ENCODE measurements at places on chromosomes 5 and 9. TPM values are rescaled to one million over a fixed set of nuclear protein-coding genes. Genes with fewer than 3 reads are reported as not detected.

The KCNV2 gene
- not detected for polyA plus RNA-seq

- DNase-seq, result peak; percentile 51
Observed at GRCh38 chr5:138596105-138596881, 21.1 kb upstream of the HSPA9 start.

- no peak for DNase-seq
Observed at GRCh38 chr9:109893241-109893640, 113.2 kb downstream of the PALM2AKAP2 start.

- DNase-seq, result no peak
Observed at GRCh38 chr5:127074466-127074865, 1.2 kb upstream of the C5orf63 start.

The ANKRD31 gene
- polyA plus RNA-seq, result not detected

The PCDHGA1 gene
- 4.9 TPM for polyA plus RNA-seq

GRCh38 chr5:107541400-107541799, 129.3 kb downstream of the EFNA5 start:
- no peak for DNase-seq

GRCh38 chr9:80012557-80013330, 441.0 kb downstream of the TLE4 start:
- DNase-seq, result no peak

The MARCOL gene
- polyA plus RNA-seq, result not detected

The PCDHB14 gene
- 1.8 TPM for polyA plus RNA-seq

DNA sequence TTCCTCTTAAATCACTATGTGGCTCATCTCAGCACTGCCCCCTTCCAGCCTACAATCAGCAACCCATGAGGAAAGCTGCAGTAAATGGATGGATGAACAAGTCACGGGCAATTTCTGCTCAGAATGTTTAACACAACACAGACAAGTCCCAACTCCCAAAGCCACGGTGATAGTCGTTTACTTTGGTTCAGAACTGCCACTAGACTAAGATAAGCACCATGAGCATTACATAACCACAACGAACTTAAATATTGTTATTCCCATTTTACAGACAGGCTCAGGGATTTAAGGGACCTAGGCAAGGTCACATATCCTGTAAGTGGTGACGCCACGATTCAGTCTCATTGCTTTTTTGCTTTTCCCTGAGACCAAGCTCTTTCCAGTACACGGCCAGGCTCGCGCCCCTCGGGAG, 2.0 kb upstream of the SMIM27 start:
- DNase-seq, result peak; percentile 58

DNA sequence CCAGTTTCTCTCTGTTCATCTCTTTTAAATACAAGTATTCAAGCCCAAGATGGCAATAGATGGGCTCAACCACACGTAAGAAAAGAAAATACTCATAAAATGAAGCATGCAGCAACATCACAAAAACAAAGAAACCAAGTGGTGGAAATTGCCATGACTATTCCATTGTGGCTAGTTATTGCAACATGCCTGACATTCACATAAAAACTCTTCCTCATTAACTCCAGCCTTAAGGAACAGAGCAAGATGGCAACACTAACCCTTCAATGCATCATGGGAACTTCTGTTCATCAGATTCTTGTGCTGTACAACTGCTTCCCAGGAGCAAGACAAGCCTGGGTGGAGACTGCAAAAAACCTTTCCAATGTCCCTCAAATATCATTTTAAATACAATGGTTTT, 1.4 kb upstream of the GLIS3 start:
- DNase-seq, result no peak

GRCh38 chr9:77832639-77833038, 184.5 kb upstream of the GNA14 start:
- no peak for DNase-seq

- DNase-seq, result peak; percentile 51
Observed at GRCh38 chr9:131394464-131395156, 724 bp downstream of the PRRC2B start.

GRCh38 chr5:94173100-94173499, 431.7 kb upstream of the POU5F2 start:
- DNase-seq, result no peak

DNA sequence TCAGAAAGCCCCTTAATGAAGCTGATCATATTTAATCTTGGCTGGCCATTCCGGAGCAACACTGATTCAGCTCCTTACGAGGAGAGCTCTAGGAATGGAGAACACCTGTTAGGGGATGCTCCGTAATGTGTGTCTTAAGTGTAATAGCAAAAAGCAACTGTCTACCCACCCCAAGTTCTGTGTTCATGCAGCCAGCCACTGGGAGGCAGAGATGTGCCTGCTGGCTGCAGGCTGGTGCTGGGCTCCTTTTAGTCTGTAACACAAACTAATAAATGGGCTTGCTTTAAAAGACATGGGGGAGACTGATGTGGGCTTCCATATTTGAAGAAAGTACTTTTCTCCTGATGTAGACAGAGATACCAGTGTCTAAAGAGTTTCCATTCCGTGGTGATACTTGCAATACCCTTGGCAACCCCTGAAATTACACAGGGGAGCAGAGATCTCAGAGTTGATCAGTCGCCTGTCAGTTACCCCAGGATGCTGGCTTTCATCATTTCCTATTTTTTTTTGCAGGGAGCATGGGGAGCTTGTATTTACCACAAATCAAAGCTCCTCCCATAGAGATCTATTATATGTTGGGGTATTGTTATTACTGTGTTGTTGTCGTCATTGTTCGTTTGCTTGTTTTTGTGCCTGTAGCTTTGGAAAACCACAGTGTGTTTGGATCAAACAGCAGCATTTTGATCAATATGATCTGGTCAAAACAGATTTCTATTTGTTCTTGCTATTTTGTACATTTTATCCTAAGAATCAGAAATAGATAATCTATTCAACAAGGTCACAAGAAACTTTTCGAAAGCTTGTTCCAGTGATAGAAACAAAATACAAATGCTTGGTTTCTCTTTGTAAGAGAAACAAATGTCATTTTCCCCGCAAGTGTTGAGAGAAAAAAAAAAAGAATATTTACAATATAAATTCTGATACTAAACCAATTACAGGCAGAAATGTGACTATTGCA, 65.8 kb downstream of the MTX3 start:
- DNase-seq, result no peak

- DNase-seq, result peak; percentile 84
Observed at GRCh38 chr9:134895567-134895907, 14.9 kb downstream of the FCN2 start.

- peak; percentile 81 for DNase-seq
Observed at GRCh38 chr5:2038321-2039179, 155.8 kb upstream of the IRX4 start.

- DNase-seq, result no peak
Observed at GRCh38 chr5:135254183-135254582, 144.8 kb downstream of the MACROH2A1 start.

DNA sequence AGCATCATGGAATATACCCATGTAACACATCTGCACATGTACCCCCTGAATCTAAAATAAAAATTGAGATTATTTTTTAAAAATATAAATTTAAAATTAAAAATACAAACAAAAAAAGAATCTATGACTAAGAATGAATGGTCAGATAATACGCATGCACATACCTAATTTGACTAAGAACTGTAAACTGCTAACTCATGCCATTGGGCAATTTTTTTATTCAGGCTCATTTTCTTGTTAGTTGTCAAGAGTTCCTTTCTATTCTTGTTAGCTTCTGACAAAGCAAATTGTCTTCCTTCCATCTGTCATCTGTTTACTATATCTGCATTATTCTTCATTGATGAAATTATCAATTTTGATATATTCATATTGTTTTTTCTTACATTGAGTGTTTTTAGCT, 69.5 kb upstream of the HAND1 start:
- DNase-seq, result no peak

The CD74 gene
- 333 TPM for polyA plus RNA-seq

DNA sequence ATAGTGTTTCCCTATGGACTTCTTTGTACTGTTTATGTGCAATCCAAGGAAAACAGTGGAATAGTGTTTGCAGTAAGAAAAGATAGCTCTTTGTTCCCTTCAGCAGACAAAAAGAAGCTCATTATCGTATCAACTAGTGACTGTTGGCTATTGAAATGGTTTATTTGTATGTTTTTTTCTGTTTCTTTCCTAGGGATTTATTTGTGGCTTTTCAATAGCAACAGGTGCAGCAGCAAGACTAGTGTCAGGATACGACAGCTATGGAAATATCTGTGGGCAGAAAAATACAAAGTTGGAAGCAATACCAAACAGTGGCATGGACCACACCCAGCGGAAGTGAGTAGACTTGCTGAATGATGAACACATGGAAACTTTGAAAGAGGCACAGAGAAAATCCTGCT, 65.1 kb downstream of the SLC44A1 start:
- no peak for DNase-seq

The SLCO4C1 gene
- polyA plus RNA-seq, result 0.12 TPM

The DMRT3 gene
- polyA plus RNA-seq, result 0.29 TPM

DNA sequence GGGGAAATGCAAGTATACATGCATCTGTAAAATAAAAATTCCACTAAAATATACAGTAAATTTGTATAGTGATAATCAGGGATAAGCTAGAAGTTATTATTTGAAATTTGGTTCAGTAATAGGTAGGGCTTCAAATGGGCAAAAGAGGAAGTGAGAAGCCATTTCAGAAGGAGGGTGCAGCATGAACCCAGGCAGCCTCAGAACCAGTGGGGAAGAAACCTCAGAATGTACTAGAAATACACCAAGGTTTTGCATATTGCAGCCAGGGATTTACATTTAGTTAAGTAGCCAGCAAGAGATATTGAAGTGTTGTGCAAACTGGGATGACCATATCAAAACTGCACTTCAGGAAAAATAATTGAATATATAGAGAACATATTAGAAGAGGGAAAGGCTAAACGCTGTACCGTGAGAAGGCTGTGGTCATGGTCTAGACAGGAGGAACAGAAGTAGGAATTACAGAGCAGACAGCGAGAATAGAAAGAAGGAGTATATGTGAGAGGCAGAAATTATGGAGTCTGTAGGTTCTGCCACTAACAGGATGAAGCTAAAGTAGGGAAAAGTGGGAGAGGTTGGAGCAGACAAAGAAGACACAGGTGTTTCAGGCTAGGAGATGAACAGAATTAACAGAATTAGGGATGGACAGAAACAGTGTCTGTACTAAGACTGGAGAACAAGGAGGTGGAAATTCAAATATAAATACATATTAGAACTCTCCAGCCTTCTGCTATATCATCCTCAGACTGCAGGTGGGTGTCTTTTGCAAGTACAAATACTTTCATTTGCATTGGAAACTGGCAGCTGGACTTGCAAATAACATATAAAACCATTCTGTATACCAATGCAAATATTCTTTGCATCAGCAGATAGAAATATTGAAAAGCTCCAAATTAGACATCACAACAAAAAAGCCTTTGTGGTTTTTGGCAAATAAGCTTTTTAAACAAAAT, 335.6 kb downstream of the ZNF608 start:
- DNase-seq, result no peak

The PAPPA gene
- not detected for polyA plus RNA-seq

DNA sequence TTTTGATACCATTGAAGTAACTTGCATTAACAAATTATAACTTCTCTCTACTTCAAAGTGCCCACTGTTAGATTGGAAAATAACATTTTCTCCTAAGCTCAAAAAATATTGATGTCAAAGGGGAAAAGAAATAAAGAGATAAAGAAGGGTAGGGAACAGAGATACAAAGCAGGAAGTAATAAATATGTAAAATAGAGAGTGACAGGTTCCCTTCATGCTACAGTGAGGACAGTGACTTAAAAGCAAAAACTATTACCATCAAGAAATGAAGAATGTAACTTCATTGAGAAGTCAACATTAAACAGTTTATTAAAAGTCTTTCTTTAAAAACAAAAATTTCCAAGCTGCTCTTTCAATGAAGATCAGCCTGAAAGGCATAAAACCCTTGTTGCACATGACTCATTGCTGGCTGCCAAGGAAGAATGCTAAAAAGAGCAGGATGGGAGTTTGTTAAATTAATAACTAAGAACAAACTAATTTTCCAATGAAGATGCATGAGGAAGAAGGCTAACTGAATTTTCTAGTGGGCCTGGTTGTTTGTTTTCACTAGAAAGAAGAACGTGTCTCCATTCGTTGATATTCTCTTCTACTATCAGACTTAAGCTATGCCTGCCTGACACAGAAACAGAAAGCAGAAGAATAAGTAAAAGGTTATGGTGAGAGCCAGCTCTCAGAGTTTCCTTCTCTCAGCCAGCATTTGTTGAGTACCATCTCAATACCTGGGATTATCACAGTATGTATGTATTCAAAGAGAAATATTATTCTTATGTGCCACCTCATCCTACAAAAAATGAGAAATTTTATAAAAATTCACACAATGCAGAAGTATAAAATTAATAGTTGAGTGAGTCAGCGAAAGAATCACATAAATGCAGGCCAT, 197.8 kb upstream of the NREP start:
- no peak for DNase-seq

- DNase-seq, result no peak
Observed at GRCh38 chr9:19456426-19456825, 47.6 kb downstream of the ACER2 start.

All from brain (organoid and tissue), 16 donors.